ENCODE measurements at places on chromosomes 7 and 10.
A peak's percentile ranks its signal among the peaks of the same experiment; 100 is the strongest.

DNA sequence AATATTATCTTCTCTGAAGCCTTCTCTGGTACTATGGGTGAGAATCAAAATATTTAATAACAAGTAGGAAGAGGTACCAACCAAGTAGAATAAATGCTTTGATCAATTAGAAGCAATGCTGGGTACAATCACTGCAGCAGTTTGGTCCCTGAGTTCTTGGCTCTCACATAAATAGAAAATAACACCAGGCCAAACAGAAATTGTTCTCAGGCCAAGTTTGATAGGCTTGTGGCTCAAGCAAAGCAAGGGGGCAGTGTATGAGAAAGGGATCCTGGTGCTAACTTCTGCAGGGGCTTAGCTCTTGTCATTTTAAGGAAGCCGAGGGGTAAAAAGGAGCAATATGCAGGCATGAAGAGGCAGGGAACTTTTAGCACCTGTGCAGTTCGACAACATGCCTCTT is 146.8 kb upstream of the TMEM229A start:
- no peak for DNase-seq

DNA sequence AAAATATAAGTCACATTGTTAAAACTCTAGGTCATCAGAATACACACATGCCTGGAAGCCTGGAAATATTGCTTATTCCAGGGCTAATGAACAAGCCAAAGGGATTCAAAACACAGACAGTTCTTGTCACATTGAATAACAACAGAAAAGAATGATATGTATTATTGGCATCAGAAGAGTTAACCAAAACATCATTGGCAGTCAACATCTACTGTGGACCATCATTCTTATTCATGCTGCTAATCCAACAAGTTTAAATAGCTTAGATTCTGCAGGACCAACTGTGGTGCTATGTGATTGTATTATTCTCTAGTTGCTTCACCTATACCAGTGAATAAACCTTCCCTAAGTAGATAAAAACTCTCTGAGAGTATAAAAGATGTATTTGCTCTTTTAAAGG is 198.3 kb downstream of the NEBL start:
- DNase-seq, result no peak

DNA sequence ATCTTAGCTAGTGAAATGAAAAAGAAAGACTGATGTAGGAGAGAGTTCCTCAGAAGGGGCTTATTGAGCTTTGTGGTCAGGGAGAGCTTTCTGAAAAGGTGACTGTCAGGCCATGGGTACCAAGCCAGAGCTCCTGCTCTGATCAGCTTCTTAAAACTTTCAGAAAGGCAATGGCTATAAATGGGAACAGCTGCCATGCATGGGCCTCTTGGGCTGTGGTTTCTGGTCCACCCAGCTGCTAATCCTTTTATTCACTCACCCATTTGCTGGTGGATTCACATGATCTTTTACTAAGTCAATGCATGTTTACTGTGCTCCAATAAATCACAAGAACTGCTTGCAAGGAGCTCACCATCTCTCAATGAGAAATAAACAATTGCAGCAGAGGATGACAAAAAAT is 60.1 kb upstream of the ZPBP start:
- DNase-seq, result no peak

DNA sequence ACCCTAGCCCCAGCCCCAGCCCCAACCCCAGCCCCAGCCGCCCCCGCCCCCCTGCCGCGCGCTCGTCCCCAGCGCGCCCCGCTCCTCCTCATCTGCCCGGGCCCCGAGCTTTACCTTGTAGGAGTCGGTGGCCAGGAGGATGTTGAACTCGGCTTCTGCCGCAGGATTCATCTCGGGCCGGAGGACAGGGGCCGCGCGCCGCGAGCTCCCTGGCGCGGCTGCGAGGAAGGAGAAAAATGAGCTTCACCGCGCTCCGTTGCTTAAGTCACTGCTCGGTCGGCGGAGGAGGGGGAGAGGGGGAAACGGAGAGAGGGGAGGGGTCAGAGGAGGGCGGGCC is at the start of gene NAMPT:
TSS of gene NAMPT (minus strand) at position 270 of the 337 bp plus-strand sequence. CDS start at position 171, 99 bp downstream.
- DNase-seq, result no peak

GRCh38 chr7:106216923-106217542 is 67.8 kb downstream of the NAMPT start:
- DNase-seq, result no peak

GRCh38 chr7:105019269-105019668 is 5.3 kb downstream of the KMT2E start:
- DNase-seq, result no peak

DNA sequence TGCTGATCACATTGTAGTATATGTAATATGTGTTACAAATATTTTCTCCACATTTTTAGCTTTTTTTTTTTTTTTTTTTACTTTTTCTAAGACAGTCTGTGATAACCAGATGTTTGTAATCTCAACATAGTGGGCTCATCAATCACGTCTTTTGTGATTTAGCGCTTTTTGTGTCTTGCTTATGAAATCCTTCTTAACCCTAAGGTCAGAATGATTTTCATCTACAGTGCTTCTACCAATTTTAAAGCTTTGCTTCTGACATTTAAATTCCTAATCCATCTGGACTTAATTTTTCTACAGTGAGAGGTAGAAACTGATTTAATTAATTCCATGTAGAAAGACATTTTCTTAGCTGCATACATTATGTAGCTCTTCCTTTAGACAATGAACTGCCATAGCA is 626.4 kb downstream of the TNS3 start:
- no peak for DNase-seq

- no peak for DNase-seq
Measured at GRCh38 chr7:3482147-3482921, 181.3 kb downstream of the SDK1 start.

DNA sequence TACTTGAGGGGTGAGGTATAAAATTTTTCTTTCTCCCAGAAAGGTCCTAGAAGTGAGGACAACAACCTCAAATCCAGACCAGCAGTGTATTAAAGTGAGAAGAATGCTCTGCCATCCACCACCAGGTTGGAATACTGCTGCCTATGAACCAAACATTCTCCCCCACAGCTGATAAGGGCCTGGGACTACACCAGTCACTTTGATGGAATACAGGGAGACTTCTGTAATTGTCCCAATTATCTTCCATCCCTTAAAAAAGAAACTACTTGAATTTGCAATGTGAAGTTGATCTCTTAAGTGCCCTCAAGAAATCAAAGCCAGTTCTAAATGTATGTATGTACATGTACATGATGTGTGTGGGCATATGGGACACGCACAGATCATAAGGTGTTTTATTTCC is 3.0 kb downstream of the TBX20 start:
- DNase-seq, result no peak

- no peak for DNase-seq
Measured at GRCh38 chr7:968205-969105, 6.9 kb downstream of the COX19 start.

DNA sequence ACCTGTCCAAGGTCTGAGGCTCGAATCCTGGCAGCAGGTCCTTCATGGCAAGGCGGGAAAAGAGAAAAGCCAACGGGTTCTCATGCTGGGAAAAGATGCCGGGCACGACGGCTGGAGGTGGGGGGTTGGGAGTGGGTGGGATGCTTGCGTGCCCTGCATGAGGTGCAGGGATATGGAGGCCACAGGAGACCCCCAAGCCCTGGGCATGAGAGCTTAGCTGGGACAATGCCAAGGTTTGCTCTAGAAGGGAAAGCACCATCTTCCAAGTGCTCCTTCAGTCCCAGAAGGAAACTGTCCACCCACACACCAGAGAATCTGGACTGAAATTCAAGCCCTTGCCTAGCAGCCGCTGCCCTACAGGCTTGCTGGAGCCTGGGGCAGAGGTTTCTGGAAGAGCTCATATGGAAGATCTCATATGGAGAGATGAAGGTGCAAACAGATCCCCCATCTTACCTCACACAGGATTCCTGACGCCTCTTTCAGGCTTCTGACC is 64.3 kb downstream of the ZRANB1 start:
- no peak for DNase-seq

DNA sequence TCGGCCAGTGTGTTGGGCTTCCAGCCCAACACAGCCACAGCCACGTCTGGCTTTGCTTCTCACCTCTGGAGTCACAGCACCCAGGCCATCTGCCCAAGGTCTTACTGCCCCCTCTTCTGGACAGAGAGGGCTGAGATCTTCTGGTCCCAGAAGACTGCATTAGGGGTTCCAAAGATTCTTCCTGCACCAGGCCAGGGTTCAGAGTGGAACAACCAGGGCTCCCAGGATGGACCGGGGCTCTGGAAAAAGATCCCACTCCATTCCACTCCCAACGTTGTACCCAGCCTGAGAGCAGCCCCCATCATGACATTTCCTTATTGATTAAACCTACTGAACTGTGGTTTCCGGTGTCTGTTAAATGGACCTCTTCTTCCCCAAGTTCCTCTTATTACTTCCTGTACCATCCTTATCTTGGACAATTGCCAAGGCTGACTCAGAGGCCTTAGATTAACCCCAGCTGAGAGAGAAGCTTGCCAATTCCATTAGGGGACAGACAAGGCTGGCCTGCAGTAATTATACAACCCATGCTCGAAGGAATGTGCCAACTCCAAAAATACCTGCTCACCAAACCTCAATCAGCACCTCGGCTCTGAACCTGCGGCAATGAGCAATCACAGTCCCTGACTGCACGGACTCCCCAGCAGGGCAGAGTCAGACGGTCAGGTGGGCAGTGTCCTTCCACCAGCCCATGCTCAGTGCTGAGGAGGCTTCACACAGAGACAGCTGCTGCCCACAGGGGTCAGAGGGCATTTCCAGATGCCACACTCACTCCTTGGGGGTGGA is 47.9 kb upstream of the NPFFR1 start:
- DNase-seq, result peak; percentile 23

GRCh38 chr10:79984851-79985250 is 35.9 kb upstream of the SFTPD start:
- no peak for DNase-seq

DNA sequence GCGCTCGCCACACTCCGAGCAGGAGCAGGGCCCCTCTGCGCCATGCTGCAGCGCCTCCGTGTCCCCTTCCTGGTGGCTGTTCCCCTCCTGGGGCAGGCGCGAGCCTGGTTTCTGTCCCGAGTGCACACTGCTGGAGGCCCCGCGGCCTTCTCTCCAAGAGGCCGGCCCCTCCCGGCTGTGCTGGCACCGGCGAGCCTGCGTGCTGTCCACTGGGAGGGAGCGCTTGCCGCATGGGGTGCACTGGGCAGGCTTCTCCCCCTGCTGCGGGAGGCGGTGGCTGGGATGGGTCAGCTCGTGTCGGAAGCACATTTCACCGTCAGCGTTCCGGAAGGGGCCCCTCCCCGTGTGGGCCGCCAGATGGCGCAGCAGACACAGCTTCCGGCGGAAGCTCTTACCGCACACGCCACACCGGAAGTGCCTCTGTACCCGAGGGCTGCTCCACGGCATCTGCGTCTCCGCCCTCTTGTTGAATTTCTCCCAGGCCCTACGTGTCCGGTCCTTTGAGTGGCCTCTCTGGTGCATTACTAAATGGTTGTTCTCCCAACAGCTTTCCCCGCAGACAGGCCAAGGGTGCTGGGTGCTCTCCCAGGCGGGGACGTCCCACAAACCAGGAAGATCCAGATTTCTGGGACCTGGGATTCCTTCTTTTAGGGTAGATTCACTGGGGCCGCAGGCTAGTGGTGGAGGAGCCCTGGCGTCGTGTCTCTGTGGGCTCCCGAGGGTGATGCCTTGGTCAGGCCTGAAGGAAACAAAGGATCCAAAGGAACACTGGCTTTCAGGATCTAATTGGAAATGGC is 18.7 kb downstream of the ZNF786 start:
- no peak for DNase-seq

DNA sequence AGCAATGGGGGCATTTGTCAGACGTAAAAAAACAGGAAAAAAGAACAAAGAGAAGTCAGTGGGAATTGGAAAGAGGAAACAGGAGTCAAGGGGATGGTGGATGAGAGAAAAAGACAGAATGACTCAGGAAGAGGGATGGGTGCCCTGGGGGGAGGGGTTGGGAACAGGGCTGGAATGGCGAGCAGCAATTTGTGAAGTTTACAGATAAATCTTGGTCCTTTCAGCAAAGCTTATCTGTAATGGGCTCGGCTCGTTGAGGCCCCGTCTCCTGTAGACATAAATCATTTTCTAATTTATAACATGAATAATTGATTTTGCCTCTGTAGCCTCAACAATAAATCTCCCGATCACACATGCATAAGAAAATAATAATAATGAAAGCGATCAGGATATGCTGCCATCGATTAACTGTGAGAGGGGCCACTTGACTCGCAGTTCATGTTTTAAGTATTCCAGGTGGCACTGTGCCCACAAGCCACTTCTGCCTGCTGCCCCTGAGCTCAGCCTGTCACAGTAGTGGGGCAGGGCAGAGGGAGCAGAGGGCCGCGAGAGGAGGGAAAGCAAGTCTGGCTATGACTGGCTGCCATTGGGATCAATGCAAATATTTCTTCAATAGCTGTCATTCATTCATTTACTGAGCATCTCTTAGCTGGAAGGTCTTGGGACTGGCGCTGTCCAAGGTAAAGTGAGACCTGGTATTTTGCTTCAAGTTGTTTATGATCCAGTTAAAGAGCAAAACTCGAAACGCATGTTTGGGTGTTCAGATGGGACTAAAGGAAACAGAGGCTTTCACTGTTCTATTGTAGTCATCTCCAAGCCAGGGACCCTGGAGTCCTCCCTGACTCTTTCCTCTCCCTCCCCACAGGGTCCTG is 47.4 kb upstream of the R3HCC1L start:
- no peak for DNase-seq

DNA sequence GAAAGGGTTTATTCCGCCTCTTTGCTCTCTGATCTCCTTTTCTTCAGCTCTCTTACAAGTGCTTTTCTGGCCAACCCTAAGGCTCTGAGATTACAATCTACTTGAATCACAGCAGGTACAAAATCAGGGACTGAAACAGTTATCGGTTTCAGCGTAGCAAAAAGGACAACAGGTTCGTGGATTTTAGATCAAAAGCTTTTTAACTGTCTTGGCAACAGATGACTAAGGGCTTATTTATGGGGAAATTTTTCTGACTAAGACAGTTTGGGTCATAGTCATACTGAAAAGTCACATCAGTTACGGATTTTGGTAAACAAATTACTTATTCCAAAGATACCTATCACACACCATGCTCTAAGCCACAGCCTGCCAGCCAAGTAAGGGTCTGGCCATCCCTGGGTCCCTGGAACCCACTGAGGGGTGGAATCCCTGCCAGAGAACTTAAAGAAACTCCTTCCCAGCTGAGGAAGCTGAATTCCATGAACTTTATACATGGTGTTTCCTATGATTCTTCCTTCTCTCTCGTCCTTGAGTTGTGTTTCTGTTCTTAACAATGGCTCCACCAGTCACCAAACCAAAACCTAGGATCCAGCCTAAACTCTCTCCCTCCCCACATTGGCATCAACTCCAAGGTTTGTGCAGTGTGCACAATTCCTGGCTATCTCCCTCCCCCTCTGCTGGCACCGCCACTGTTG is 169.3 kb downstream of the FAM107B start:
- no peak for DNase-seq

DNA sequence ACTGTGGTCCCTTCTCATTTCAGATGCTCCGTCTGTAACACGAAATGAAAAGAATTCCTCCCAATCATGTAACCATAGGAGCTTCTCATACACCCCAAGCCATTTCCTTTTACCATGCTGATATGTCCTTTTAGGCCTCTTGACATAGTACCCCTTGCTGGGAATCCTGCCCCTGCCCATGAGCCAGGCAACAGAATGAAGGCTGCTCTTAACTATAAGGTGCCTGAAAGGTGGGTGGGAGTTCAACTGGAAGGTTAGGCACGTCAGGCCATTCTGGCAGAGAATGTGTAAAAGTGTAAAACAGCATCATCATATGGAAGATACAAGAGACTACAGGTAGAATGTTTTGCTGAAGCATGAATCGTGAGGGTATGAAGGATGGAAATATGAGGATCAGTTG is 22.5 kb downstream of the IL2RA start:
- DNase-seq, result no peak
